ENCODE measurements at places on chromosomes 12 and 14.

- DNase-seq: no peak
Measured at GRCh38 chr12:100497105-100497795, 23.6 kb downstream of the NR1H4 start.

DNA sequence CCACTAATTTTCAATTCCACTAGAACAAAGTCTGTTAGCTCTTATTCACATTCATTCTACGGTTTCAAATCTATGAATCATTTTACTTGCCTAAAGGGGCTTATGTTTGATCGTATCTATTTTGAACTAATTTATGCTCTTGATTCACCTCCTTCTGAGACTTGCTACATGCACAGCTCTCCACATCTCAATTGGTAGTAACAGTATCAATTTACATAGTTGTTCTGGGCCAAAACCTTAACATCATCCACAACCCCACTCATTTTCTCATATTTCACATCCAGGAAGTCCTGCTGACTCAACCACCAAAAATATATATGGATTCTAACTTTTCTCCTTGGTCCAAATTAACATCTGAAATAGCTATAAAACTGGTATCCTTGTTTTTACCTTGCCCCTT, 208.6 kb downstream of the RASSF9 start:
- DNase-seq: no peak

GRCh38 chr12:110531741-110532333, 29.7 kb downstream of the RAD9B start:
- no peak for DNase-seq

- DNase-seq: no peak
Measured at GRCh38 chr12:42039176-42039575, 105.5 kb downstream of the GXYLT1 start.

- no peak for DNase-seq
Measured at GRCh38 chr12:106878804-106879203, 76.9 kb upstream of the TMEM263 start.

GRCh38 chr12:45773747-45774146, 44.2 kb downstream of the ARID2 start:
- no peak for DNase-seq

- no peak for DNase-seq
Measured at GRCh38 chr14:102315121-102315520, 4.4 kb upstream of the ZNF839 start.

GRCh38 chr12:56387152-56387736, 24.6 kb upstream of the APOF start:
- DNase-seq: no peak

DNA sequence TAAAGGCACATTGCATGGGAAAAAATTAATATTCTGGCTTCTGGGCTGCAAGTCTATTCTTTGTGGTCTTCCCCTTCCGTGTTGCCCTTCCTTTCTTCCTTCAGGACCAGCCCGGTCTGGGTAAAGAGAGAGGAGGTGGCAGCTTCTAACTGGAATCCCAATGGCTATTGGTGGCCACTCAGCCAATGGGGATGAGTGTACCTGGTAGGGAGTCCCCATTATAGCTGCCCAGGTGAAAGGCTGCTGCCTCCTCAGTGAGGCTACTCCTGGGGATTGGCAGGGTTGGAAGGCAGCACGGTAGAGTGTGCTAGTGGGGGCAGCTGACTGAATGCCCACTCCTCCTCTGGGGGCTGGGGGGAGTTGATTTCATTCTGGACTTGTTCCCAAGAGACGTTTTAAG, 112.6 kb downstream of the RBM19 start:
- DNase-seq: no peak

DNA sequence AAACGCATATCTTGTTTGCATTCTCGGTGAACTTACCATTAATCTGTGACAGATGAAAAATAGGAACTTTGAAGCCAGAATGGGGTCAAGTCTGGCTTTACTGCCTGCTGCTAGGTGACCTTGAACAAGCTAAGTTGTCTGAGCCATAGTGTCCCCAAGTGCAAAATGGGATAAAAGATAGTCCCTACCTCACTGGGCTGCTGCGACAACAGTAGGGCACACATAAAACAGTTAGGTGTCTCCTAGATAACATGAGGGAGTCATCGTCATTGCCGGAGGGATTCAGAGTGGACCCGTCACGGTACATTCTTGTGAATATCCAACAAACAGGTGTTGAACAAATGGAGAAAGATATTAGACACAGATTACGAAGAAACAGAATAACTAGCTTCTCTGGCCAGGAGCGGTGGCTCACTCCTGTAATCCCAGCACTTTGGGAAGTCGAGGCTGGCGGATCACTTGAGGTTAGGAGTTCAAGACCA, 71.2 kb downstream of the NINJ2 start:
- DNase-seq: no peak

DNA sequence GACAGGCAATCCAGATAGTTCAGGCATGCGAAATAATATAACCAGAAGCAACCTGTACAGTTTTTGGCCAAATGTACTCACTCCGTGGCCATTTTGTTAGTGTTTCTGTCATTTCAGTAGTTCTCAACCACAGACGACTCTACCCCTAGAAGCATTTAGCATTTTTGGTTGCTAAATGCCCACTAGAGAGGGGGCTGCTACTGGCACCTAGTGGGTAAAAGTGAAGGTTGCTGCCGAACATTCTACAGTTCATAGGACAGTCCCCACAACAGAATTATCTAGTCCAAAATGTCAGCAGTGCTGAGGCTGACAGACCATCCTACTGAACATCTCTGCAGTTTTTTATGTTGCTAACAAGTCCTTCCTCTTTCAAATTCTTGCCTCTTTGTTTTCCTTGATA, 107.4 kb downstream of the TSHR start:
- DNase-seq: no peak

DNA sequence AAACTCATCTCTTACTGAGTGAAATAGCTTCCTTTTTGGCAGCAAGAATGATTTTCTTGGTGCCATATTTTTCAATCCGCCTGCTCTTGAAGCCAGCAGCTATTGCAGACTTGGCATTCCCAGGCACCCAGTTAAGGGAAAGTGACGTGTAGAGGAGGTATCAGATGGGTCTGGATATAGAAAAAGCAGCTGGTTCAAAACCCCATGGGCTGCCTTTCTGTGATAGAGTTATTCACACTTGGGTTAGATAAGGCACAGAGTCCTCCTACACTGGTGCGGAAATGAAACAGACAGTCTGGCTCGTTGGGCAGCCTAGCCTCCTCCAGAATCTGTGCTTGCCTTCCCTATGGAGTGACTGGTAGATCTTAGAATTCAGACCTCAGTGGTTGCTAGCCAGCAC, 62.2 kb downstream of the PTPN11 start:
- DNase-seq: no peak

DNA sequence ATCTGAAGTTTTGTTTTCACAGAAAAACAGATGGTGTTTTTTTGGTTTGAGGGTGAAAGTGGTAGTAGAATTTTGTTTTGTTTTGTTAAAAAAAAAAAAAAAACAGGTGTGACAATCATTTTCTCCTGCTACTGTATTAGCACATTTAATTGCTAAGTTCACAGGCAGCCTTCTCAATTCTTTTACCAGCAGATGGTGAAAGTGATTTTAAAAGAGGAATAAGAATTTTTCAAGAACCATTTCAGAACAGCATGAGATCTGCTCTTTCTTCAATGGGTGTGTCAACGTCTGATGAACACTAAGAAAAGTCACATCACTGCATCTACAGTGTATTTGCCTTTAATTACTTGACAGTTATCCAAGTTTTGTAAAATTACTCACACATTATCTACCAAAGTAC, 303.7 kb upstream of the USP15 start:
- DNase-seq: no peak

DNA sequence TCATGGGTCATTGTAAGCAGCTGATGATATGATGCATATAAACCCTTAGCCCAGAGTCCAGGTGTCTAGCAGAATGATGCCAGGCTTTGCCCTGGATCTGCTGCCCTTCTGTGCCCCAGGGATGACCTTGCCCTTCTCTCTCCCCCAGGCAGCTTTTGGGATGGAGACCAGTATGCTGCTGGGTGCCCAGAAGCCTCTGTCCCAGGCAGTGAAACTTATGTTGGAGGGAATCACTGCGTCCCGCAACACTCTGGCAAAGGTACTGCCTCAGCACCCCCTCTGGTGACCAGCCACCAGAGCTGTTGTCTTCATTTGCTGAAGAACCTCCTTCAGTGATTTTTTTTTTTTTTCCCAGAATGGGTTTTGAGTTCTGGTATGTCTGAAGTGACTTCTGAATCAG, 23.3 kb downstream of the CYP46A1 start:
- DNase-seq: no peak

- DNase-seq: no peak
Measured at GRCh38 chr14:98186140-98186539, 1085.9 kb downstream of the BCL11B start.

DNA sequence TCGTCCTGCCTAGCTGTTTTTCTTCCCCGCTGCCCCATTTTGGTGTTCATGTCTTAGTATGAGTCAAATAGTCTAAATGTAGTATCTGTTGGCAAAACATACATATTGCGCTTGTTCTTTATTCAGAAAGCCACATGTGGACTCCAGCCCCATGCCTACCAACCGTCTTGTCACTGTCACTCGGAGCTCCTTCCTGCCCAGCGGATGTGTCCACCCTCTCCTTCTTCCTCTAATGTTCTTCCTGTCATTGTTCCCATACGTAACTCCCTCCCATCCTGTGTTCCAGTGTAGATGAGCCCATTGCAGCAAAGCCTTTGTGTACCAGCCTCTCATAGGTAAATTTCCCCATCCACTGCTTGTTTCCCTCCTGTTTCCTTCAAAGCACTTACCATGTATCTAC, 120.5 kb downstream of the TMX1 start:
- DNase-seq: no peak

DNA sequence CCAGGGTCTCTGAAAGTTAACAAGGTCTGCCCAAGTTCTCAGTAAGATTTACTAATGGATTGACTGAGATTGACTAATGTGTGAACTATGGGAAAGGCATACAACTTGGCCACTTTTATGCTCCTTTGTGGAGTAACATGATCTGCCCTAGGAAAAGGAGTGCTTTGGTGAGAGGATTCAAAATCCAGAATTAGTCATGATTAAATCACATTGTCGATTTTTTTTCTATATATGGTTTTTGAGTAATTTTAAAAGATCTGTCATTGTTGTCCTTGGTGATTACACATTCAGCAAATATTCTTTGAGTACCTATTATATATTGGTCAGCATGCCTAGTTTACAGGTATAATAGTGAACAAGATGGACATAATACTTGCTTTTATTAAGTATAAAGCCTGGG, 147.7 kb upstream of the SYT10 start:
- no peak for DNase-seq
